Body of pancreas (tissue), 4 donors: ENCODE measurements at places on chromosomes 3 and 15. TPM values are rescaled to one million over a fixed set of nuclear protein-coding genes. Genes with fewer than 3 reads are reported as not detected.

- no peaks in the 10 kb centered on the region for H3K4me1 ChIP-seq
- H3K4me3 ChIP-seq, result no peak overlapping the region
- no peaks in the 10 kb centered on the region for H3K36me3 ChIP-seq
These were observed 270.6 kb downstream of the CLSTN2 start for GRCh38 chr3:140205598-140205997.

DNAH12 gene
- total RNA-seq, result 0.99 TPM

VWA5B2 gene
- total RNA-seq, result 6.0 TPM

CD86 gene
- 7.6 TPM for total RNA-seq

CCDC54 gene
- total RNA-seq, result not detected

DNA sequence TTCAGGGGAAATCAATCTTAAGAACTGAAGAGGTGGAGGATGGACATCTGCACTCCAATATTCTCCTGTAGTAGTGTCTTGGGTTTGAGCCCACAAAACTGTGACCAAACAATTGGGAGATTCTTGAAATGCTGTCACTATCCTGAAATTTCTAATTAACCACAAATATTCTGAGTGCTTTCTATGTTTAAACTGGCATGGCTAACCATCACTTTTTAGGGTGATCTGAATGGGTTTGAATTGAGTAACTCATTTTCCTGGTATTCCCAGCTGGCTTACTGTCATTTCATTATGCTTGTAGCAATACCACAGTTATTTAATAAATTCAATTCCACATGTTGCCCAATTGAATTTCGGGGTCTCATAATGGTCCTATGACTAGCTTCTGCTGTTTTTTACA is 216.9 kb upstream of the DCBLD2 start:
- no peak overlapping the region for H3K4me3 ChIP-seq
- no peak for DNase-seq
- no peaks in the 10 kb centered on the region for H3K36me3 ChIP-seq
